ENCODE measurements at places on chromosomes 13 and 19.

DNA sequence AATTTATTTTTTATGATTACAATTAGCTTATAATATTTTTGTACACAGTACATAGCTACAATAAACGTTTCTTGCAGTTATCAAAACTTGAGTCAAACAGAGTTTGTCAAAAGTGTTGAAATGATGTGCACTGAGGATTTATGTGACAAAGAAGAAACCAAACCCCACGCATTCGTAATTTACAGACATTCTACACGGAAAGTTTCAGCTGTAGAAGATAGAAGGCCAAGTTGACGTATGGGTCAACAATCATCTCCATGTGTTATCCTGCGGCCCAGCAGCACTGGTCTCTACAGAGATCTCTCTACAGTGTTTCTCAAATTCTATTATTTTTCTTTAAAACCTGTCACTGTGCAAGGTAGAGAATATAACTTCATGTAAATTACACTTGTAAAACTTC, 1507.6 kb downstream of the PCDH9 start:
- no peak for DNase-seq

GRCh38 chr13:111973186-111973585, 93.8 kb upstream of the SOX1 start:
- DNase-seq, result no peak

DNA sequence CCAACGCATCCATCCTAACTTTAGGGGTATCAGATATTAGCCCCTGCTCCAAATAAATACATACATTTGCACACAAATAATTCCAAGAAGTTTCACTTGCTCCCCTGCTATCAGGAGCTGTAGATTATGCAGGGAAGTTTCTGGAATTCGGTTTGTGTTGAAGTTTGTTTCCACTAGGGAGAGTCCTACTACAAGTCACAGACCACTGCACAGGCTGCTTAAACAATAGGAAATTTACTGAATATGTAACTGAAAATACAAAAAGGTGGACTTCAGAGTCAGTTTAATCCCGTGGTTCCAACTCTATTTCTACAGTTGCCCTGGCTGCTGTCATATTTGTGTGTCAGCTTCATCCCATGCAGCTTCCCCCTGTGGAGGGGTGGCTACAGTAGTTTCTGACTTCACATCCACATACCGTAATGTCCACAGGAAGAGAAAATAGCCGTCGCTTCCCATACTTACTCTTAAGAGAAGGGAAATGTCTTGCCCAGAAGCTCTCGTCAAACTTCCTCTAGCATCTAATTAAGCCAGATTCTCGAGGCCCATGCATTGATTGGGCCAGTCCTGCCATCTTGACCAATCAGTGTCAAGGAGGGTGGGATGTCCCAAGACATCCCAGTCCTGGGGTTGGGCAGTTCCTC, 286.6 kb downstream of the COG6 start:
- no peak for DNase-seq

GRCh38 chr19:15154002-15154612, 46.7 kb downstream of the NOTCH3 start:
- DNase-seq, result no peak

DNA sequence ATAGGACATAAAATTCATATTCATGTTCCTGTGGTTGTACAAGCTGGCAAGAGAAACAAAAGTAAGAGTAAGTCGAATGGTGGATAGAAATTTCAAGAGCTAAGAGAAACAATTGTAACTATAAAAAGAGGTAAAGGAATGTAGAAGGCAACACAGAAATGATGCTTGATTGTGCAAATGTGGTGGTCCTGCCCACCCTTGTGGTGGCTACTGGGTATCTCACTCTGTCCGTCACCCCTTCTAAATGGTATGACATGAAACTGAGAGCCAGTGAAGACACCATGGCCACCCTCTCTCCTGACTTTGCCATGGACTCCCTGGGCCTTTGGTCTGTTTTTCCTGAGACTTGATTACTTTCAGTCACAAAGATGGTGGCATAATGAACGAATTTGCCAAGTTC, 925.9 kb upstream of the SLITRK6 start:
- no peak for DNase-seq

DNA sequence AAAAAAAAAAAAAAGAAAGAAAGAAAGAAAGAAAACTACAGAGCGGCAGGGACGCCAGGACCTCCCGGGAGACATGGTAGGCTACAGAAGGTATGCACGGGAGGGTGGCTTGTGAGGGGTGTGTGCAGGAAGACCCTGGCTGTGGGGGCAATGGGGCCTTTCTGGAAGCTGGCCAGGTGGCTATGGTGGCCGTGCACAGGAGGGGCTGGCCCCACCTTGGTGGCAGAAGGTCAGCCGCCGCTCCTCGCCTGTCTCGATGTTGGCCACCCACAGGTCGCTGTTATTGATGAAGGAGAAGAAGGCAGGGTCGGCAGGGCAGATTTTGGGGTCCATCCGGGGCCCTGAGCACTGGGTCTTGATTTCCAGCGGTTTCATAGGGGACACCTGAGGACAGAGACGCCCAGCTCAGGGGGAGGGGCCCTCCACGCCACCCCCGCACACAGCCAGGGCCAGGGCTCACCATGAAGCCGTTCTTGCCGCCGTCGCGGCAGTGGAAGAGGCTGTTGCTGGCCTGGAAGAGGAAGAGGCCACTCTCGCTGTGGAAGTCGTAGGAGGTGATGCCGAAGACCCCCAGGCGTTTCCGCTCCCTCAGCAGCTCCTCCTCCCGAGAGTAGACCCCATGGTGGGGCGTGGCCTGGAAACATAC, 19.8 kb downstream of the DPP9 start:
- no peak for DNase-seq

DNA sequence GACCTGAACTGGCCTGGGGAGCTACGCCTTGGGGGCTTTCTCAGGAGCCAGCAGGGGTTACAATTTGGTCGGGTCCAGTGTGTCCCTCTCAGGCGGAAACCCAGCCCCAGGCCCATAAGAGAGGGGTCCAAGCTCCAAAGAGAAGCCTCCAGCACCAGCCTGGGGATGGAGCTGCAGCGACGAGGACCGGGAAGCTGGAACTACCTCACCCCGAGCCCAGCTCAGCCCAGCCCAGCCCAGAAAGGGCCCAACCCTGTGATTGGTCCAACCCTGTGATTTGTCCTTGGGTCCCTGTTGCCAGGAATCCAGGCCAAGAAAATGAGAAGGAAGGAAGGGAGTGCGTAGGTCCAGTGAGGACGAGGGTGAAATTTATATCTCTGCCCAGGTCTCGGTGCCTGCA, 24.1 kb downstream of the CLEC4M start:
- DNase-seq, result no peak

GRCh38 chr13:113746671-113747070, 12.4 kb upstream of the TMEM255B start:
- no peak for DNase-seq

DNA sequence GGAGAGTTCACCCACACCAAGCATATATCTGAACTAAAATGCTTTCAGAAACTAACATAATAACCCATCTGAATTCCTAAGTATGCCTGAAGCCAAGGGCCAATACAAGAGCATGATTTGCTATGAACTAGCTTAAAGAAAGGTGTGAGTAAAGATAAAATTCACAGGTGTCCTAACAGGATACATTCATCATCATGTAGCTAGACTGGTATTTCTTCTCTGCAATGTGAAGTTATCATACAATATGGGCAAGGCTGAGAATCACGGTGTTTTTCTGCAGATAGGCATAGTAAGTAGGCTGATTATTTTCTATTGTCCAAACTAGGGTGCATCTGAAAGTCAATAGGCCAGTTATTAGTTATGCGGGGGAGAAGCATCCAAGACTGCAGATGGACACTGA, 63.1 kb downstream of the STK24 start:
- DNase-seq, result no peak

DNA sequence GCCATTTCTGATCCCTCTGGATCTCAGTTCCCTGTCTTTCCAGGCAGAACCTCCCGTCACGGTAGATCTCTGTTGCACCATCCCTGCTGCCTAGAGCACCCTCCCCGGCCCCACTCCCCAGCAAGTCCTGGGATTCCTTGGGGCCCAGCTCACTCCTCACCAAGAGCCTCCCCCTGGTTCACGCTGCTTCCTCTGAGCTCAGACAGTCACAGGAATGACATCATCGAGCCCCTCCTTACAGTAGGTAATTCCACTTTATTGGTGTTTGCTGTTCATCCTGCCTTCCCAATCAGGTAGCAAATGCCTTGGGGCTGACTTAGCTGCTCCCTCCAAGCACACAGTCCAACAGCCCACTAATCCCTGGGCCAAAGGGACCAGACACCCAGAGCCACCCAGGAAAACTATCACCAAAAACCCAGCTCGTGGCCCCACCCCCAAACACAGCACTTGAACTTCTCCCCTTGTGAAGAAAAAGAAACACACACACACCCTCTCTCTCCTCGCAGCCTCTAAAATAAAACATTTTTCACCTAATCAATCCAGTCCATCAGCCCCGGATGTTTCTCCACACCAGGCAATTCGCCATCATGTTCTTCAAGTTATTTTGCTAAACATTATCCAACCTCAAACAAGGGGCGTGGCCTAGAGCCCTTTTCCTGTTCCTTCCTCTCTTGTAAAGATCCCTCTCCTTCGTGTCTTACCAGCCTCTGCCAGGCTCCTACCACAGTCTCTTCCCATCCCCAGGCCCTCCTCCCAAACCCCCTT, 2.5 kb downstream of the NAPA start:
- no peak for DNase-seq

- DNase-seq, result no peak
Observed at GRCh38 chr19:48658483-48658882, 12.5 kb upstream of the CA11 start.
